ENCODE measurements at places on chromosomes 2 and 18. TPM values are rescaled to one million over a fixed set of nuclear protein-coding genes. Genes with fewer than 3 reads are reported as not detected.

Gene SP140
- total RNA-seq = not detected

Gene ADD2
- total RNA-seq = 4.3 TPM

Gene CFAP53
- total RNA-seq = 0.28 TPM

Gene UGT1A8
- total RNA-seq = not detected

Gene SLC5A7
- not detected for total RNA-seq

Gene PSTPIP2
- total RNA-seq = 4.8 TPM
